ENCODE measurements at places on chromosomes 1 and 21.

GRCh38 chr1:212242288-212242984 is 42.8 kb upstream of the PPP2R5A start:
- DNase-seq = no peak

DNA sequence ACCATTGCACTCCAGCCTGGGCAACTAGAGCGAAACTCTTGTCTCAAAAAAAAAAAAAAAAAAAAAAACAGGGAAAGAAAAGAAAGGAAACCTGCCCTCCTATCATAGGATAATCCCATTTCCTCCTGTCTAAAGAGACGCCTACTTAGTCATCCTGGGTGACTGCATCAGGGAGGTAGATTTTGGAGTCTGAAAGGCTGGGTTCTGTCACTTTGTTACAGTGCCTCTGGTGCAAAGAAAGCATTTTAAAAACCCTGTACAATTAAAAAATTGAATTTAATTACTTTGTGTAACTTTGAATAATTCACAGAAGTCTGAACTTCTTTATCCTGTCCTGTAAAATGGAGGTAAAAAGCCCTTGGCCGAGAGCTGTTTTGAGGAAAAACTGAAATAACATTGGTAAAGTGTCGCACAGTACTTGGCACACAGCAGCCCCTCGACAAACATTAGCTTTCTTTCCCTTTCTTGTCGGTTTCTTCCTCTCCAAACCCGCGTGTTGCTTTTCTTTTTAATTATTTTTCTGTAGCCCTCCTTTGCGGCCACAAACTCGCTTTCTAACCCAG is 657 bp upstream of the HDAC1 start:
- no peak for DNase-seq

DNA sequence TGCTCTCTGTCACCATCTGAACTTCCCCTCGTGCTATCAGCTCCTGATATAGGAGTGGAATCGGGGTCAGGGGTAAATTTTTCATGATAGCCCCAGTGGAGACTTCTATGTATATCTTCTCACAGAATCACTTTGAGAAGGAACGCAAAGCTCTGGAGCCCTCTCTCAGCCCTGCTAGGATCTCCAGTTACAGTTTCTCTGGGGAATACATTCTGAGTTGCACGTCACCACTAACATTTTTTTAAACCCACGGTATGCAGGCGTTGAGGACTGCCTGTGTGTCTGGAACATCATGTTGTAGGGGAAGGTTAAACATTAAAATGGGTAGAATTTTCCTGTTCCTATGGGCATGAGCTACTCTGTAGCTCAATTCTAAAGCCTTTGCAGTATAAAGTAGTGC is 116.4 kb upstream of the FAM78B start:
- no peak for DNase-seq

DNA sequence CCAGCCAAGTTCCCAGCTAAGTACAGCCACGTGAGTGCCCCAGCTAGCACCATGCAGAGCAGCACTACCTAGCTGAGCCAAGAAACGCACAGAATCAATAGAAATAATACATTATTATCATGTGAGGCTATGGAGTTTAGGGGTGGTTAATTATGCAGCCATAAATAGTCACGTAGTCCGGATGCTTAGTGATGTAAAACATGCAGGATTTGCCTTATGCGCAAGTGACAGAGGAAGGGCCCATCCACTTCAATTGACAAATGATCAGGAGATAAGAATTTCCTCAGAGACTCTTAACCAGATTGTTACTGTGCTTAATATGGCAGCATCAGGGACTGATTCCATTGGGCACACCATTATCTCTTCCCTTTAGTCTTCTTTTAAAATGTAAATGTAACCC is 44.8 kb upstream of the DUSP10 start:
- DNase-seq = no peak

Measured in HL-60 (cell line).